ENCODE measurements at places on chromosomes 3 and 15.

DNA sequence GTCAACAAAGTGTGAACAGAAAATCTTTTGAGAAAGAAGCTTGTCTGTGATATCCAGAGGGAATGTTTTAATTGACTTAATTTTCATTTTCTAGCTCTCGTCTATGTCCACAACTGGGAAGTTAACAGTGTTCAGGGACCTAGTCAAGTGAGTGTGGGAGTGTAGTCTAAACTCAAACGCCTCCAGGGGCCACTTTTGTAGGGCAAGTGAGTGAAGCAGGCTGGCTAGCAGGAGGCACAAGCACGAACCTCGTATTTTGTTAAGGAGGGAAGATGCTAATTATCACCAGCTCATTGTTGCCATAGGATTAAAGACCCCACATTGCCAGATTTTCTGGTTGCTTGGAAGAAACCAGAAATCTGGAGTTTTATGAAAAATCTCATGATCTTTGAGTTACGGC lies 135.8 kb downstream of the CPNE4 start:
- DNase-seq: no peak

GRCh38 chr15:68410466-68411342 lies 21.3 kb downstream of the ITGA11 start:
- DNase-seq: no peak

- DNase-seq: no peak
Measured at GRCh38 chr3:32584660-32585059, 14.0 kb upstream of the DYNC1LI1 start.

DNA sequence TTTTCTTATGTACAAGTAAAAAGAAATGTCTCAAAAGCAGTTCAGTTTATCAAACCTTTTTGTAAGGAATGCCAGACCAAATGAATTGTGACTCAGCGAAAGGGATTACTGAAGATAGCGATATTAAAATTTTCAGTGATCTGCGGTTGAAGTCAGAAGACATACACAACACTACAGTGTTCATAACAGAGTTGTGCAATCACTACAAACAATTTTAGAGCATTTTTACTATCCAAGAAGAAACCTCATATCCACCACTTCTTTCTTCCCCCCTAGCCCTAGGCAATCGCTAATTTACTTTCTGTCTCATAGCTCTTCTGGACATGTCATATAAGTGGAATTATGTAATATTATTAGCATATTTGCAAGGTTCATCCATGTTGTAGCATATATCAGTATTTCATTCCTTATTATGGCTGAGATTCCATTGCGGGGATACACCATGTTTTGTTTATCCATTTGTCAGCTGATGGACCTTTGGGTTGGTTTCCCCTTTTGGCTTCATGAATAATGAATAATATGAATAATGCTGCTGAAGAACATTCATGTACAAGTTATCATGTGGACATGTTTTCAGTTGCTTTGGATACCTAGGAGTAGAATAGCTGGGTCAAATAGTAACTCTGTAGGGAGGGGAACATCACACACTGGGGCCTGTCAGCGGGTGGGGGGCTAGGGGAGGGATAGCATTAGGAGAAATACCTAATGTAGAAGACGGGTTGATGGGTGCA lies 23.6 kb upstream of the ALPK3 start:
- DNase-seq: no peak

GRCh38 chr3:69907554-69907953 lies 92.0 kb upstream of the SAMMSON start:
- DNase-seq: no peak

- DNase-seq: no peak
Measured at GRCh38 chr3:11818033-11818432, 28.7 kb downstream of the TAMM41 start.

DNA sequence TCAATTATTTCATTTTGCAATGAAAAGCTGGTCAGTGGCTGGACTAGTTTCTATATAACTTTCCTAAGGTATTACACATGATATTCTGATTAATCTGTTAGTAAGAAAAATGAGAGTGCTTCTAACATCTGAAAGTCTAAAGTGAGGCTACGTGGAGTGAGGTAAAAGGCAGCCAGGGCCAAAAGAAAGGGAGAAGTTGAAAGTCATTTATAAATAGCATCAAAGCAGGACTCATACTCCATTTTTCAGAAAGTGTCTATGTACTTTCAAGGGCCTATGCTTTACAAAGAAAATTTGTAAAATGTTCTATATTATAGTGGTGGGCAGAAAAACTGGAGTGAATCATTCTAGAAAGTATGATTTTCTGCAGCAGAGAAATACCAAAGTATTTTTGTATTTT lies 80.0 kb downstream of the CSNK1G1 start:
- DNase-seq: no peak

Data from stimulated activated CD4-positive, alpha-beta T cell treated with anti-CD3 and anti-CD28 coated beads, Interleukin-1b, Interleukin-23, amount 100 ng/mL, for 1 hour (primary cell).